DND-41 (cell line): ENCODE measurements at places on chromosomes 2 and 18.

- no peak for DNase-seq
Observed at GRCh38 chr2:120734930-120735651, 577 bp upstream of the GLI2 start.

DNA sequence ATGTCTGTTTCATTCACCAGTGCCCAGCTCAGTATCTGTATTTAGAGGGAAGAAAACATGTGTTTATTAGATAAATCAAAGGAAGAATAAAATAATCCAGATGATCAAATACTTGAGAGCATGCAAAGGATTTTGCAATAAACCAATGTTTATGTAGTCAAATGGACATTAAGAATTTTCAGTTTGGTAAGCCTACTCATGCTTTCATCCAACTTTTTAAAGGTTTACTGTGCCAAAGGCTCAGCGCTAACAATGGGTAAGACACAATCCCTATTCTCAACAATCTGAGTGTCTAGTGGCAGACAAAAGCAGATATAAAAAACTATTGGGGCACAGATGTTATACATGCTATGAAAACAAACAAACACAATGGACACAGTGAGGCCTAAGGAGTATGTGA, 26.3 kb downstream of the GRB14 start:
- DNase-seq, result no peak

DNA sequence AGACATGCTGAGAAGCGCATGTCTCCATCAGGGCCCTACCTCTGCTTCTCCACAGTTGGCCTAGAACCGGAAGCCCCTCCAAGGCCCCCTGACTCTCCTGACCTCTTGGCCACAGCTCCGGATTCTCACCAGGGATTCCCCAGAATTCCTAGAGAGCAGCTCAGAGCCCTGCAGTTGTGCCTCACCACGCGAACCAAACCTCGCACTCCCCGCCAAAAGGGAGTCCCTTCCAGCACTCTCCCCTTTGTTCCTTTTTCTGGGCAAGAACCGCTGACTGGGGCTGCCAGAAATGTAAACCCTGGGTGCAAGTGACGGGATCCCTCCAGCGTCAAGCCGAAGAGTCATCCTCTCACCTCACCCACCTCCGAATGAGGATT, 36.7 kb downstream of the AFF3 start:
- no peak for DNase-seq

GRCh38 chr2:98902209-98903063, 33.6 kb downstream of the CRACDL start:
- DNase-seq, result no peak

- no peak for DNase-seq
Observed at GRCh38 chr2:238055841-238056240, 5.0 kb upstream of the SCLY start.

- DNase-seq, result no peak
Observed at GRCh38 chr2:118748245-118748885, 99.1 kb downstream of the EN1 start.

DNA sequence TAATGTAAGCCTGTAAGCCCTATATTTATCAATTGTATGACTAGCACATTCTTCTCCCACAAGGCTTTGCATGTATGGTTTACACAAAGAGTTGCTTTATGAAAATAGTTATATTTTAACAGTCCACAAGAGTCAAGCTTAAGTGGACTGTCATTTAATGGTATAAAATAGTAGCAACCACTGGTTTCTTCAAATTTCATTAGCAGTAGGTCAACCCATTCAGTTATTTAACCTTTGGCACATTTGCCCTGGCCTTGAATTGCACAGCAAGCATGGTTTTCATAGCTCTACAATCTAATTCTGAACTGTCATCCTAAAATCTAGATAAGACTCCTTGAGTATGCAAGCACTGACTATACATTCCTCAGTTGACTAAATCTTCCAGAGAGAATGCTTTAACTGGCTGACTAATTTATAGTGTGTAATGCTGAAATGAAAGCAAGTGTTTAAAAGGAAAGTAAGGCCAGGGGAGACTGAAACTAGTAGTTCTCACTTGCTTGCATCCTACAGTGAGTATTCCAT, 1.8 kb downstream of the DPP4 start:
- no peak for DNase-seq

DNA sequence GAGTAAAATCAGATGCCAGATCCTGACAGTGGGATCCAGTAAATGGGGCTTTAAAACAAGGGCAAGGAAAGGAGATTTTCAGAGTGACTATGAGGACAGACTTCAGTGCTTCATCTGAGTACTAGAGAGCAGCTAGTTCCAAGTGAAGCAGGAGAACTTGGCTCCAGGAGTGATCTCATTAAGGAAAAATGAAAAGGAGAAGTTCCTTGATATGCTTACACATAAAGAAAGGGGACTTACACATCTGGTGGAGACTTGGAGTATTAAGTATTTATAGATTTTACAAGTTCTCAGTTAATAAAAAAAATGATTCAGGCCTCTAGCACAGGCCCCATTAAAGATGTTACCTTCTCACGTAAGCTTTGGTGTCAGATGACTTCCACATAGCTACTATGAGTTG, 105.8 kb downstream of the ICOS start:
- no peak for DNase-seq

- DNase-seq, result no peak
Observed at GRCh38 chr2:20578895-20579825, 71.7 kb downstream of the HS1BP3 start.

- DNase-seq, result no peak
Observed at GRCh38 chr18:9973470-9973869, 59.7 kb downstream of the VAPA start.

- DNase-seq, result no peak
Observed at GRCh38 chr2:181937473-181937872, 45.9 kb downstream of the ITPRID2 start.

GRCh38 chr2:224545884-224546644, 39.1 kb downstream of the CUL3 start:
- DNase-seq, result no peak

- no peak for DNase-seq
Observed at GRCh38 chr18:32446780-32447179, 23.9 kb downstream of the GAREM1 start.

DNA sequence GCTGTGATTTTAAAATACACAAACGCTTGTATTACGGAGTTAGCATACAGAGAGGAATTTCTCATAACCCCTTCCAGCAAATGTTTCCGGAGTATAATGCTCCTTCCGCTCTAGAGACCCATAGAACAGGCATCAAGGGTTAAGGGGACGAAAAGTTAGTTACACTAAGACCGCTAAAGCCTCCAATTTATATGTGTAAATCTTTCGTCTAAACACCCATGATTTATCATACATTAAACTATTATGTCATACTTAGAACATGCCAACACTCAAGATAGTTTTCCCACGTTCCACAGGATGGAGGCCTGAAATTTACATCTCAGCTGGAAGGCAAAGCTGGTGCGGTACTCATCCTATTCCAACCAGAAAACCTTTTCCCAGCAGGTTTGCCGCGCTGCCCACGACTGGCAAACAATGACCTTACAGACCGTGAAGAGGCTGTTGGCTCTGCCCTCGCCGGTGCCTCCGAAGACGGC, 650 bp downstream of the ORMDL1 start:
- no peak for DNase-seq

DNA sequence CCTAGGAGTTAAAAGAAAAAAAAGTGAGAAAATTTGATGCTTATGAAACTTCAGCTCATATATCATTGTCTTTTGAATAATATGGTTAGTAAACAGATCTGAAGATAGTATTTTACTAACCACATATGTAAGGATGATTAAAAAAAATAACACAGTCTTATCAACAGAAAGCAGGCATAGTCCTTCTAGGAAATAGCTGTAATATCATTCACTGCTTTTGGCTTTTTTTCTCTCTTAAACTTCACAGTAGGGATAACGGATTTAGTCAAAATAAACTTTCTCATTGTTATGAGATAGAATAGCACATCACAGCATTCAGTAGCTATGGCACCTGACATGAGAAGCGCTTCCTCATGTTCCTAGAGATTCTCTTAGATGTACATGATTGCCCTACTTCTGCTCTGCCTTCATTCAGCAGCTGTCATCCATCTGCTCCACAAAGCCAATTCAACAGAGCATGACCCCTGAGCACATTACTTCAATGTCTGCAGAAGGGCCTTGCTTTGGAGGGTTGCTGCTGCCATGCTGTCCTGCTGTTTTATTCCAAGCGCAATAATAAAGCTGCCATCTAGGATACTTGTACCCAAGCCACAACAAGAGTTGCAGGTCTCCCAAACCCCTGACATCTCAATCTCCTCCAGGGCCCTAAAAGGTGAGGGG, 67.0 kb downstream of the TTC21B start:
- no peak for DNase-seq

GRCh38 chr18:58998401-58999203, 133.9 kb downstream of the ZNF532 start:
- no peak for DNase-seq

DNA sequence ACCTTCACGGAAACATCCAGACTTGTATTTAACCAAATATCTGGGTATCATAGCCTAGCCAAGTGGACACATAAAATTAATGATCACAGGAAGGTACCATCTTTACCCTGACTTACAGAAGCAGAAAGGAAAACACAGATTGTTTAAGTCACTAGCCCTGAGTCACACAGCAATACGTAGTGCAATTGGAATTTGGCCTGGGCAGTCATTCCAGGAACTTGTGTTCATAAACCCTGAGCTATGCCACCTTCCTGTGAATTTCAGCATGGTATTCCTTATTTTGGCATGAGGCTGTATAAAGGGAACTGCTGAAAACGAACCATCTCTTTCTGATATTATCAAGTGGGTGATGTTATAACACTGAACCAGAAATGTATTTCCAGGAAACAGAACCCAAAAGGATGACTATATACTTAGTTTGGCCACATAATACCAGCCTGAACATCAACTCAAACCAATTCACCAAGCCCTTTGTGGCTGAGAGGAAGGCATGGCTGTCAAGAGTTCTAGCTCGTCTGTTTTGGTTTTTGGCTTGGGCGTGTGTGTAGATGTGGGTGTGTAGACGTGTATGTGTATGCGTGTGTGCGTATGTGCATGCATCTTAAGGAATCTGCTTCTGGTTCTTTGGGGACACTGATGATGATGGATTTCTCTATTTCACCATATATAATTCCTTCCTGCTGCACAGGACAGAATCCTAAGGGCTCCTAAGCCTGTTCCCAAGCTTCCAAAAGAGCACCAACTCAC, 533.4 kb upstream of the ID2 start:
- no peak for DNase-seq

GRCh38 chr2:148936857-148937450, 61.9 kb downstream of the KIF5C start:
- no peak for DNase-seq

DNA sequence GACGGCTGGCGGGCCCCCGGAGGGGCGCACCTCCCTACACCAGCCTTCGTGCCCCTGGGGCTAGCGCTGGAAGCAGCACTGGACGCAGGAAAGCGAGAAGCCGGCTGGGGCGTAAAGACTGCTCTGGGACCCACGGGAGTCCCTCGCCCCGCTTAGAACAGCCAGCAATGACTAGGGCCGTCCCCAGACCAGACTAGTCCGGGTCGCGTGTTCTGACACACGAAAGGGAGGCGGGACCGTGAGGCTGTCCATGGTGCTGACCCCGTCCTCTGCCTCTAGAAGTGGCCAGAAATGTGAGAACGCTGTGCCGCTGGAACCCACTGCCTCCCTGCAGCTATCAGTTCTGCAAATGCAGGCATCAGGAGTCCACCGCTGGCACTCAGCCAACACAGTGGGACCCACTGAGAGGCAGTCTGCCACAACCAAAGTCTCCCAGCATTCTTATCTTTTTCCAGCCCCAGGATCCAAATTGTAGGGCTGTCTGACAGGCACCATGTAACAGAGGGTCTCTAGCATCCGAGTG, at the start of gene UCN:
Gene UCN (minus strand): TSS at position 87 of the 523 bp plus-strand sequence. CDS start 550 bp downstream, outside the sequence.
- DNase-seq, result peak; percentile 23

DNA sequence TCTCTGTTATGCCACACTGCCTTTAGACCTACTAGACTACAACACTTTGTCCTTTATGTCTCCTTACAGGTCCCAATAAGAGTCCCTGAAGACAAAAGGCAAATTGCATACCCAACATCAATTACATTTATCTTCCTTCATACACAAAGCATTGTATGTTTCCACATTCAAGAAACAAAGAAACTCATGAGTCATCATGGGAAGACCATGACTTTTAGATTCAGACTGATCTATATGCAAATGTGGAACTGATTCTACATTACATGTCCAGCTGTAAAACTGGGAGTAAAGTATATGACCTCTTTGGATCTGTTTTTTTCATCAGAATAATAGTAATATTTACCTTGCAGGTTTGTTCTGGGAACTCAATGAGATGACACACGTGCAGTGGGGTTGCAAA, 25.2 kb upstream of the HNMT start:
- DNase-seq, result no peak

DNA sequence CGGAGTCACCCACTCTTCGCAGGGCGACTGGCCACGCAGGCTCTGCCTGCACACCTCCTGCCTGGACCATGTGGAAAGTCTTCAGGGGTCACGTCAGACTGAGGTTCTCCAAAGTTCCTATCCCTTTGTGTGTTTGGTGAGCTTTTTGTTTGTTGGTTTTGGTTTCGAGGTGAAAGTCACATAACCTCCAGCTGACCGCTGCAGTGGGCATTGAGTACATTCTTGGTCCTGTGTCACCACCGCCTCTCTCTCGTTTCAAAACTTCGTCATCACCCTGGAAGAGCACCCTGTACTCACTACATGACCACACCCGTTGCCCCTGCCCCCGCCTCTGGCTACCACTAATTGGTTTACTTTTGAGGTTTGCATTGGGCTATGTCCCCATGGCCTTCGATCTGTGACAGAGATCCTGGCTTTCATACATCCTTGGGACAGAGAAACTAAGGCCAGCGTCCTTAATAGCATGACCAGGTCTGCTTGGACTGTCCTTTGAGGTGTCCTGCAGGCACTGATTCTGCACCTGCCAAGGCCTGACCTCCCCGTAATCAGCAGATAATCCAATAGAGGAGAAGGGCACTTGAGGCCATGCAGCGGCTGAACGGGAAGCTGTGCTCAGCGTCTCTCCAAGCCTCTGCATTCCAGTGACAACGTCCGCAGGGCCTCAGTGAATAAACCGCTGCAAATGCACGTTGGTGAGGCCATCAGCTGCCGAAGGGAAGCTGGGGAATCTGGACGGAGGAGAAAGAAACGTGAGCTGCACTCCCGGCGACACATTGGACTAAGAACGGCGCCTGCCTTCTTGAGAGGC, 46.8 kb downstream of the SH3BP4 start:
- no peak for DNase-seq

DNA sequence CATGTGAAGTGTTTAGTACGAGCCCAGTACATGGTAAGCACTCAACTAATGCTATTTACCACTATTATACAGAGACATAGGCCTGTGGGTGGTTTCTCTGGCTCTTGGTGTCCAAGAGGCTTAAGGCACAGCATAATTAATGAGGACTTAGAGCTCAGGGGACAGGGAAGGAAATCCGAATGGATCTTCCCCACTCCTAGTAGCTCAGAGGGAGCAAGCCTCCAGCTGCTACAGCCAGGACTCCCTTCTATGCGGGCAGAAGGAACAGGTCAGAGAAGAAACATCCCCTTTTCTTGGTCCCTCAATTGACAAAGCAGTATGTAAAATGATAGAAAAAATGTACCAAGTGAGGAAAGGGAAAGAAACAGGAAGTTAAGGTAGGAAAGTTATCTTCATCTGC, 261.3 kb upstream of the STON1 start:
- DNase-seq, result no peak

DNA sequence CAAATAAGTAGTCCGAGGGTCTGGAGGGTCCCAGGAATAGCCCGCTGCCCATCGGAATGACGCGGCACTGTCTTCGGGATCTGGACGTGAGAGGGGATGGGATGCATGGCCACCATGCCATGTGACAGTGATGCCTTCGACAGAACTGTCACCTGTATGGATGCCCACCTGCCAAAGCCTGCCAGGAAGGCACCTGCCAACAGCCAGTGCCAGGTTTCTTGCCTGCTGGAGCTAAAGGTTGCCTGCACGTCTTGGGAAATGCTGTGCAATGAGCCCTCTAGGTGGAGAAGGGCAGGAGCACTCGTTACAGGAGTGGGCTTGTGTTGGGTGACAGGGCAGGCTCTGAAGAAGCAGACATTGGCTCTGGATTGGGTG, 20.5 kb downstream of the GPR35 start:
- no peak for DNase-seq
